ENCODE measurements at places on chromosomes 7 and 10.

DNA sequence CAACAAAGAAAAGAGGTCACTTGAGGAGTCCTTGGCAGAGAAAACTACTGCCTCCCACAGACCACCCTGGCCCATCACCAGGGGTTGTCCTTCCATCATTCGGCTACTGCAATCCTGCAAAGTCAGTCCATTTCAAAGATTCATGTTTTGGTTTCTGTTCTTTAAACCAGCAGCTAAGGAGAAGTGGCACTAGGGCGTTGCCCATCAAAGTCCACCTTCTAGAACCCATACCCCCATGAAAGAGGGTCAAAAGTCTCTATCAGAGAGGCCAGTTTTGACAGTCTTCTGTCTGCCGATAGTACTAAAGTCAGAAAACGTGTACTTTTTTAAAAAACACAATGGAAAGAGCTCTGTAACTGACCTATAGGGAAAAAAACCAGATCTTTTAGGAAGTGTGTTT is 14.4 kb downstream of the CCDC6 start:
- DNase-seq = no peak

- DNase-seq = no peak
These were observed 11.1 kb downstream of the STK17A start for GRCh38 chr7:43594020-43594419.

- DNase-seq = no peak
These were observed 1.2 kb downstream of the MAPK8 start for GRCh38 chr10:48307711-48308018.

- no peak for DNase-seq
These were observed 897.3 kb downstream of the PCDH15 start for GRCh38 chr10:53903756-53904155.

DNA sequence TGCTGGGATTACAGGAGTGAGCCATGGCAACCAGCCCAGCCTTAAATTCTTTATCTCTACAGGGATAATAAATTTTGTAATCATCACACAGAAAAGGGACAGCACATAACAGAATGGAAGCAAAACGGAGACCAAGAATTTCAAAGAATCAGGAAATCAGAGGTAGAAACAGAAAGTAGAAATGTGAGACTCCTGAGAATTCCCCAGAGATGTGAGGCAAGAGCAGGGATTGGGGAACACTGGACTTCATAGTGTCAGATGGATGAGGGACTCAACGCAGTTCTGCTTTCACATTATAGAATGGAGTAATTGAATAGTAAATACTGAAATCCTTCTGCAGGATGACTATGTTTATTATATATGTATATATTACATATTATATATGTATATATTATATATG is 52.5 kb upstream of the MPP7 start:
- DNase-seq = no peak

DNA sequence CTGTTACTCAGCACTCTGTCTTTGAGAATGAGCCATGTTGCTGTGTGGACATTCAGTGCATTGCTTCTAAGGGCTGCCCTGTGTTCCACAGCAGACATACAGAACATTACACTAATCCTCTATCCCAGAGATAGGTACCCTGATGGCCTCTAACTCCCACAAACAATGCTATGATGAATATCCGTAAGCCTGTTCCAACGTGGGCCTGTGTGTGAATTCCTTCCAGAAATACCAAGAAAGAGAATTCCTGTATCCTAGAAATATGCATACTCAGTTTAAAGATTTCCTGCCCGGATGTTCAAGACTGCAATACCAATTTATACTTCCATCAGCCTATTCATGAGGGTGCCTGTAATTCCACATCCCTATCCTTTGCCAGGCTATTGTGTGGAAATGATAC is 21.3 kb upstream of the ST8SIA6 start:
- DNase-seq = no peak

- DNase-seq = no peak
These were observed 154.8 kb downstream of the DGKB start for GRCh38 chr7:14747701-14748100.

- DNase-seq = no peak
These were observed 107.3 kb upstream of the SEMA3D start for GRCh38 chr7:85294176-85294575.

GRCh38 chr10:68171539-68172080 is 60.3 kb downstream of the ATOH7 start:
- DNase-seq = no peak

GRCh38 chr7:119196183-119196582 is 971.7 kb downstream of the ANKRD7 start:
- DNase-seq = no peak

- DNase-seq = no peak
These were observed 26.6 kb upstream of the ASCC1 start for GRCh38 chr10:72242675-72243074.

DNA sequence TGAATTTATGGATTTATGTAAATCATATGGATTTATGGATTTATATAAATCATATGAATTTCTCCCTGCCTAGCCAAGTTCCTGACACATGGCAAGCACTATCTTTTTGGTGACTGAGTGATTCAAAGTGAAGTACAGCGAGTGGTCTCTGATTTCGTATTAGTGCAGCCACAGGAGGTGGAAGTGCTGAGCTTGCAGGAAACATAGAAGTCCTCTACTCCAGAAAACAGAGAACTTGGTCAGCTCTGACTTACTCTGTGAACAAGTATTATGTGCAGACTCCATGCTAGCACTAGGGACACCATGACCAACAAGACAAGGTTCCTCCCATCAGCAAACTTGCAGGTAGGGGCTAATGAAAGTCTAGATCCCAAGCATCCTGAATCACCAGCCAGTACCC is 28.5 kb downstream of the CYP3A5 start:
- DNase-seq = no peak

DNA sequence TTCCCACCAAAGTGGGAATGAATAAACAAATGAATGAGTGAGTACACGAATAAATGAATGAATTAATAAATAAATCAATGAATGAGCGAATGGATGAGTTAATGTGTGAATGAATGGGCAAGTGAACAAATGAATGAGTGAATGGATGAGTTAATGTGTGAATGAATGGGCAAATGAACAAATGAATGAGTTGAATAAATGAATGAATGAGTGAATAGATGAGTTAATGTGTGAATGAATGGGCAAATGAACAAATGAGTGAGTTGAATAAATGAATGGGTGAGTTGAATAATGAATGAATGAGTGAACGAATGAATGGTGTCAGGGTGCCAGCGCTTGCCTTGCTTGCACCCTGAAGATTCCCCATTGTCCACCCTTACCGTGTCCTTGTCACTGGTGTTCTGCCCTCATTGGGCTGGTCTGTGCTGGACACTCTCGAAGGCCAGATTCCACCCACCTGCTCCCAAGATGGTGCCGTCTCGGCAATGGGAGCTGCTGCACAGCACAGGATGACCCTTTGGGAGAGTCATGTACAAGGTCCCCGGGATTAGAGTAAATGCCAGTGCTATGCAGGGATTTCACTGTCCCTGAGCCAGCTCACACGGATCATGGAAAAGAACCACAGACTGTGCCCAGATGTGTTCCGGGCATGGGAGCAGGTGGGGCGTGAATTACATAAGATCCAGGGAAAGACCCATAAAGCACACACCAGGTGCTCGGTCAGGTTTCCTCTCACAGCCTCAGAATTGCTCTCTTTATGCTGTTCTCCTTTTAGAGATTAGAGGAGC is 83.2 kb downstream of the CAMK1D start:
- no peak for DNase-seq

DNA sequence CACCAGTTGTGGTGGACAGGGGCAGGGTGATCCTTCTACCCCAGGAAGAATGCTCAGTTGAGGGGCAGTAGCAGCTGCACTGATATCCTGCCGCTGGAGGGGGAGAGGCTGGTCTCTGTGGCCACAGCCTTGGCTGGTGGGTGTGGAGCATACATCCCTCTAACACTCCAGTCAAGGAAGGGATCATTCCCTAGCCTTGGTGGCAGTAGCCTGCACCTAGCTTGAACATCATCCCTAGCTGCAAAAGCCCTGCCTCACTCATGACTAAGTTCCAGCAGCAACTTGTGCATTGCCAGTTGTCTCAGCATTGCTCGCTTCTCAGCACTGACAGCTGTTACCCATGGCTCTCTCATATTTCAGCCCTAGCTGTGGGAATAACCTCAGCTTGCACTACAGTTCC is 688.9 kb upstream of the POT1 start:
- no peak for DNase-seq

GRCh38 chr10:79399223-79399831 is 46.1 kb downstream of the ZCCHC24 start:
- peak; percentile 97 for DNase-seq

GRCh38 chr7:11343818-11344413 is 370.2 kb downstream of the PHF14 start:
- DNase-seq = peak; percentile 20

- DNase-seq = no peak
These were observed 41.0 kb downstream of the NKX2-3 start for GRCh38 chr10:99573790-99574189.

- no peak for DNase-seq
These were observed 12.2 kb downstream of the ZNF488 start for GRCh38 chr10:47371629-47372485.

- no peak for DNase-seq
These were observed 92.9 kb downstream of the ITGB1 start for GRCh38 chr10:32865170-32865569.

- DNase-seq = no peak
These were observed 17.9 kb downstream of the AFAP1L2 start for GRCh38 chr10:114386452-114386851.

DNA sequence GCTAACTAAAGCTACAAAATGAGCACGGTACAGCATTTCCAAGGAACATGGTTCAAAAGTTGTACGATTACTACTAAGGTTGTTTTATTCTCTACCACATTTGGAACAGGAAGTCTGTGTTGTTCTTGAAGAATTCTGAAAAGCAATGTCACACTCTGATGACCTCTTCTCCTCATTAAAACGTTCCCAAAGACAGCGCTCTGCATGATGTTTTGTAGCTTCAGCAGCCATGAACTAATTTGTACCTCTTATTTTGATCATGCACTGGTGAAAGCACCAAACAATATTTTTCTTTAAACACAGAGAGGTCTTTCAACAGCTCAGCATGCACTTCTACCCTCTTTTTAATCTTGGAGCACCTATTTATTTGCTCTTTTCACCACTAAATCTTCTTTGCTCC is 75.0 kb upstream of the TES start:
- no peak for DNase-seq

- DNase-seq = no peak
These were observed 202.3 kb downstream of the AHR start for GRCh38 chr7:17500736-17501135.

- no peak for DNase-seq
These were observed 81.3 kb downstream of the AFAP1L2 start for GRCh38 chr10:114323023-114323422.

- DNase-seq = no peak
These were observed 569 bp downstream of the CD36 start for GRCh38 chr7:80639011-80639410.

DNA sequence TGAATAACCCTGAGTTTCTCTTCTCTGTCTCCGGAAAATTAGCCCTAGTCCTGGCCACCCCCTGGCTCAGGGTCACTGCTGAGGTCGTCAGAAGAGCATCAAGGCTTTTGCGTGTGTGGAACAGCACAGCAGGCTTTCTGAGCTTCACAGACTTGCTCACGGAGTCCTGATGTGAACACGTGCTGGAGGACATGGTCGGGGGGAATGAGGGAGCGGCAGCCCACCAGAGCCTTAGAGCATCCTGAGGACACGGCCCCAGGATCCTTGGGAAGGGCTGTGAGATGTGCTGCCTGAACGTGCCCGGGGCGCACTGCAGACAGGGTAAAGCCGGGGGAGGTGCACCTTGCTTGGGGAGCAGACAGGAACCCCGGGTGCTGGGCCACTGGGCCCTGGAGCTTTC is 28.8 kb downstream of the TMEM120A start:
- no peak for DNase-seq

DNA sequence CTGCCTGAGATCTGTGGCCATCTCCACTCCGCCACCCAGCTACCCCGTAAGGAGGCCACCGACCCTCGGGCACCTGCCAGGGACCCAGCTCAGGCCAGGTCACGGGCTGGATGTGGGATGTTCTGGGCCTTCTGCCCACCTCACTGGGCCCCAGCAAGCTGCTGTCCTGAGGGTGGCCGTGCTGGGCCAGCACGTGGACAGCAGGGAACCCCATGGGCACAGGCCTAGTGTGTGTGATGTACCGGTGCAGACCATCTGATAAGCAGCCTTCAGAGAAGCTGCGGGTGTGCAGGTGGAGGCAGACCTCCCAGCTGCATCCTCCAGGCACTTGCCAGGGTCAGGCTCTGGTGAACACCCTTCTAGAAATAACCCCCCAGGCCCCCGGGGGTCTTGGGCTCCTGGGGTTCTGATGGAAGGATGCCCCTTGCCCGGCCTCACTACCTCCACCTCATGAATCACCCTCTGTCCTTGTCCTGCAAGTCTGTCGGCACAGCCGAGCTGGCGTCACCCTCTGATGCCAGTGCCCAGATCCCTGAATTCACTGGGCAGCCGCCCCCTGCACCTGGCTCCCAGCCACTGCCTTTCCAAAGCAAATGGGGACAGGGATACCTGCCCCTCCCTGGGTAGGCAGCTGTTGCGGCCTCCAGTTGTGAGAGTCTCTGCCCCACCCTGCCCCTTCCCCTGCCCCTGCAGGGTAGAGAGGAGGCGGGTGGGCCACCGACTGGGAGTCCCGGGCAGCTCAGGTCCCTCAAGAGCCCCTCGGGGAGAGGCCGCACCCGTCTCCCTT is 139.8 kb downstream of the FAM53B start:
- DNase-seq = no peak

DNA sequence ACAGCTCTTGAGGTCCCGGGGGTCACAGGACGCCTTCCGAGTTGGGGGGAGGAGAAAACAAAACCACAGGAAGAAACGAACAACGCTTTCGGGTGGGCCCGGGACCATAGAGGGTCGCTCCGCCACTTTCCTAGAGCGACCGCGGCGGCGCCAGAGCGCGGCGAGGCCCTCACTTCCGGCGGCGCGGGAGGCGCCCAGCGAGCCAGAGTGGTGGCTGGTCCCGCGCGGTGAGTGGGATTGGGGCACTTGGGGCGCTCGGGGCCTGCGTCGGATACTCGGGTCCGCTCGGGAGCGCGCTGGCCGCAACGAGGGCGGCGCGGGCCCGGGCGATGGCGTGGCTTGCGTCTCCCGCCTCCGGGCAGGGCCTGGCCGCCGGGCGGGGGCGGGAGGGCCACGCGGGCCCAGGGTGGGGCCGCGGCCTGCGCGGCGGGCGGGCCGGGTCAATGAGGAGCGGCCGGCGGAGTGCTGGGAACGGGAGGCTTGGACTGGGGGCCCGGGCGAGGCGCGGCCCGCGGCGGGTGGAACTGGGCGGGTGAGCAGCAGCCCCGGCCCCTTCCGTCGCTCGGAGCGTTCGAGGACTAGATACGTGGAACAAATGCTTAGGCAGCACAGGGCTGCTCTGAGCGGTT is at the start of gene ZNF22:
ZNF22 (plus strand) TSS at position 172 of the 629 bp plus-strand sequence. CDS start 2,446 bp downstream, outside the sequence.
- peak; percentile 28 for DNase-seq

- DNase-seq = no peak
These were observed 102.3 kb upstream of the PPIF start for GRCh38 chr10:79244841-79245504.

GRCh38 chr7:158825628-158826289 is 3.5 kb downstream of the ESYT2 start:
- no peak for DNase-seq

DNA sequence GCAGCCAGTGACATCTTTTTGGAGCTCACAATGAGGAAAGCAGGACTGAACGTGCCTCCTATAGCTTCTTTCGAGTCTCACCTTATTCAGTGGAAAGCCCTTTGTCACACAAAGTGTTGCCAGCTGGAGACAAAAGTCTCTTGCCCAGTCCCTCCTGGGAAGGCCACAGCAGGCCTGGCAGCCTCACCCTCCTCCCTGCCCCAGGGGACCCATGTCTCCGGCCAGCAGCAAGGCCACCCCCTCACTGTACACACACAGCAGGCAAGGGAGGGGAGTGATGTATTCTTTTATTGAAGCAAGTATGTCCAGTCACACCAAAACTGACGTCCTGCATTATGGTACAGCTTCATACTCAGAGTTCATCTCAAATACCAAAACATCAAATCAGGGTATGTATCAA is 56.0 kb downstream of the CSGALNACT2 start:
- DNase-seq = no peak

All from GM04504 (cell line).